ENCODE measurements at places on chromosomes 7 and 10. TPM values are rescaled to one million over a fixed set of nuclear protein-coding genes. Genes with fewer than 3 reads are reported as not detected.

GRCh38 chr10:97356318-97356914 is 21.9 kb upstream of the FRAT2 start:
- no peak for DNase-seq

DNA sequence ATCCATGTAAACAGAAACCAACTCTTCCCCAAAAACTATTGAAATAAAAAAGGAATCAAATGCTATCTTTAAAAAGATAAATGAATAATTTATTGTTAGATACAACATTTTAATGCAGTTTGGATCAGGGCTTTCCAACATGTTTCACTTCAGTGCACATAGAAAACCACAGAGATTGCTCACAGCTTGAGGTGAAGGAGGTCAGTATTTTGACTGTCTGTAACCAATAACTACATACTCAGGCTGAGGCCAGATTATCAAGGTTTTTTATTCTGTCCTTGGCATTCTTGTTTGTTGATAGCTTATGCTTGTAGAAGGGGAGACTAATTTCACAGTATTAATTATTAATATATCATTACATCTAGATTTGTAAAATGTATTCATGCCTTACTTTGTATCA is 195.5 kb downstream of the PRKG1 start:
- no peak for DNase-seq

Gene TWIST1
- 2.5 TPM for total RNA-seq

DNA sequence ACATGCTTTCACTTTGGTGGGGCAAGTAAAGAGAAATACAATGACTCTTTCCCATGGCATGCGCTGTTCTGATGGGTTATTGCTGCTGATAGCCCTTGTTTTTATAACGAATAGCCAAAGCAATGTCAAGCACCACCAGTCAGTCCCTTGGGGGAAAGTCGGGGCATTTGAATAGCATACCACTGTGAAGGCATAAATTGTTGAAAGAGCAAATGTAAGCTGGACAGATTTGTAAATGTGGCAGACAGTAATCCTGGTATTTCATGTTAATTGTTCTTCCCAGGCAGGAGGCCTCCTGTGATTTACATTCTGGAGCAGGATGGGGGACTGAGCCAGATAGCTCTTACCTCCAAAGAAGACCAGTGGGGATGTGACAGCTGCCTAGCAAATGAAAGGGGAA is 293.3 kb downstream of the ADRA2A start:
- DNase-seq: no peak

GRCh38 chr7:124162667-124163066 is 129.8 kb upstream of the TMEM229A start:
- no peak for DNase-seq

DNA sequence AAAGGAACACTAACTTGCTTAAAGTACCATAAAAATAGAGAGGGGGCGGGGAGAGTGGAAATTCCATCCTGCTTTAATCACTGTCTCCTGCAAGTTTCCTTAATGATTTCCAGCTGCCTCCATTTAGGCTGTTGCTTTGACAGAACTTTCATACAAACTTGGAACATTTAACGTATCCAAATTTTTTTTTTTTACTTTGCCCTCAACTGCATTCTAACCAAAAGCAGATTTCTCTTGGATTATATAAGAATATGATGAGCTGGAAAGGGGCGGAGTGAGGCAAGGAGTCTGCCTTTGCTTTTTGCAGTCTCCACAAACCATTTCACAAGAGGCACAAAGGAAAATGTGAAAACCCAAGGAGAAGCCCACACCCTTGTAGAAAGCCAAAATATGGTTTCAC is 46.6 kb upstream of the COL1A2 start:
- DNase-seq: no peak

- no peak for DNase-seq
Observed at GRCh38 chr7:154375956-154376355, 323.8 kb downstream of the DPP6 start.

Gene NEBL
- 61.8 TPM for total RNA-seq

- DNase-seq: no peak
Observed at GRCh38 chr10:108638225-108638624, 1285.1 kb downstream of the XPNPEP1 start.

- DNase-seq: no peak
Observed at GRCh38 chr10:91713461-91714072, 80.7 kb upstream of the PPP1R3C start.

DNA sequence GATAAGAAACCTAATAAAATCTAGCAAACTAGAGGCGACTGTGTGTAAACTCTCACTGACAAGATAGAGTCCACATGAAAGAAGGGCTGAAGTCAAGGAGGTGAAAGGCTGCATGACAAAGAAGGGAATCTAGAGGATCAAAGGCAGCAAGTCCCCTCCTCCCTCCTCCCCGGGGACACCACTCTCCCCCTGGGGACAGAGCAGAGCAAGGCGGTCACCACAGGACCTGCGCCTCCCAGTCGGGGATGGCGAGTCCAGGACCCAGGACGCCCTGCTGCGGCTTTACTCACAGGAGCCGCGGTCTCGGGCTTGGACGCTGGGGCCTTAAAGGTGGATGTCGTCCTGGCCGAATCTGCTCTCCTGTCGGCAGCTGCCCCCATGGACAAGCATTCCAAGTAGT is 22.4 kb downstream of the BRI3 start:
- no peak for DNase-seq

Gene OPALIN
- not detected for total RNA-seq

DNA sequence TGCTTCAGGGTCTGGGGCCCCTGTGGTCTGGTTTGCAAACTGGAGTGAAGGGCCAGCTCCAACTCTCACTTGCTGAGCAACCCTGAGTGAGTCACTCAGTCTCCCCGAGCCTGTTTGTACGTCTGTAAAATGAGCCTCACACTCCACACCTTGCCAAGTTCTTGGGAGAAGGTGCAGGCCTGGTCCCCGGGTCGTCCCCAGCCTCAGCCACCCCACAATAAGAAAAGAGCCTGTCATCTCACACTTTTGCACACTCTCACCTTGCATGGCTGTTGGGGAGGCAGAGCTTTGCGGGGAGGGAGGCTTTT is 5.2 kb downstream of the GRIFIN start:
- DNase-seq: no peak

Gene CLCN1
- total RNA-seq: 0.13 TPM

DNA sequence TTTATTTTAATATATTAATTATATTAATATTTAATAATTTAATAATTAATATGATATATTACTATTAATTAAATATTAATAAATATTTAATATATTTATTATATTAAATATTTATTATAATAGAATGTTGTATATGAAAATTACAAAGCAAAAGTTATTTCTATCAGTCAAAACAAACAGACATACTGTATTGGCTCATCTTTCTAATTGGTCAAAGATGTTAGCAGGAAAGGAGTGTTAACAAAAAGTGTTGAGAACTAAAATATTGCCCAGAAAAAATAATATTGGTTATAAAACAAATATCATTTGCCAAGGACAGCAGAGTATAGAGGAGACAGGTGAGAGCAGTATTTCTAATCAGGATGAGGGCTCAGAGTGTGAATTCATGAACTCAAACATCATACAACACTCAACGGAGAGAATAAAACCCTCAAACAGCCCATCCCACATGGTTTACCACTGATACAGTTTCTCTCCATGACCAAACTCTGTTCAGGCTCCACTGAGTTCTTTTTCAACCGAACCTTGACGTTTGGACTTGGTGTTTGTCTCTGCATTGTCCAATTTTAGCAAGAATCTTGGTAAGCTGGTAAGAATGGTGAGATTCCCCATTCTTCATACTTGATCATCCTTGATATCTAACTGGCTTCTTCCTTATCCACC is 58.0 kb downstream of the TSPAN12 start:
- no peak for DNase-seq

Gene ZYX
- 78.8 TPM for total RNA-seq

DNA sequence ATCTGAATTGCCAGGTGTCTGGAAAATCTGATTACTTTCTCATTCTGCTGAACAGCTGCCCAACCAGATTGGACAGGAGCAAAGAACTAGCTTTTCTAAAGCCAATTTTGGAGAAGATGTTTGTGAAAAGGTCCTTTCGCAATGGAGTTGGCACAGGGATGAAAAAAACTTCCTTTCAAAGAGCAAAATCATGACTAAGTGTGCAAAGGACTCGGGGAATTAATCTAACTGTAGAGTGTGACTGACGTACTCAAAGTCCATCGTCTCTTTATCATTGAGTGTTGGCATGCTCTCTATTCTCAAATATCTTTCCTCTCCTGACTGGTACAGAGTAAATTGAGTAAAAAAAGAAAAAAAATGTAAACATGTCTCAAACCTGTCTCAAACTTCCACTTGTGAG is 3.3 kb downstream of the NPS start:
- DNase-seq: no peak

DNA sequence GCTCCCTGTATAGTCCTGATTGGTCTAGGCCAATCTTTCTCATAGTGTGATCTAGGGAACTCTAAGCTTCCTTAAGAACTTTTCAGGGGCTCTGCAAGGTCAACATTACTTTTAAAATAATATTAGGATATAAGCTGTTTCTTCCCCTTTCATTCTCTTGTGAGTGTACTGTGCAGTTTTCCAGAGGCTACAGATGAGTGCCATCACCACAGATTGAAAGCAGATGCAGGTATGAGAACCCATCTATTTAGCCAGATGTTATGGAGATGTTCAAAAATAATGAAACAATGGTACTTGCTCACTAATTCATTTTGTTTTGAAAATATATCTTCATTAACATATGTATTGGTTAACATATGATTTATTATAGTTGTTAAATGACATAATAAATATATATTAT is 169.2 kb upstream of the SEMA3A start:
- DNase-seq: no peak

Gene CYP3A4
- not detected for total RNA-seq

DNA sequence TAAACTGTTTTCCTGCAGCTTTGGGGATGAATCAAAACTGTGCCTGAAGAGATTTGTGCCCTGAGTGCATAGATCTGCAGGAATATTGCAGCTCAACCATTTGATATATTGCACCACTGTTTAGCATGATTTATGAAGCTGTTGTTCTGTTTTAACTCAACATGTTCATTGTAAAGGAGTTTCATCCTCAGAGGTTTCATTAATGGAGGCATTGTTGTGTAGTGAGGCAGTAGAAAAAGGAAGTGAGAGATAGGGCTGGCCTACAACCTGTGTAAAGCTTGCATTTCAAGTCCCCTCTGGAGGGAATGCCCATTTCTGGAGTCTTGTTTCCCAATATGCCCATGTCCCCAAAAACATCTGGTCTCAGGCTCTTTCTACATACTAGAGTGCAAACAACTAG is 67.5 kb downstream of the DNAJC12 start:
- no peak for DNase-seq

- no peak for DNase-seq
Observed at GRCh38 chr10:117135026-117135372, 3.1 kb downstream of the VAX1 start.

- DNase-seq: no peak
Observed at GRCh38 chr10:397321-398068, 262.2 kb downstream of the ZMYND11 start.

GRCh38 chr7:151309311-151309710 is 32.3 kb upstream of the NUB1 start:
- DNase-seq: no peak

Gene IKZF1
- 29.6 TPM for total RNA-seq

Gene ERVW-1
- not detected for total RNA-seq

Gene AKR1E2
- 2.8 TPM for total RNA-seq

- DNase-seq: no peak
Observed at GRCh38 chr10:45649296-45649695, 23.3 kb downstream of the ZFAND4 start.

GRCh38 chr10:111079241-111079760 is 2.5 kb downstream of the ADRA2A start:
- no peak for DNase-seq

- DNase-seq: no peak
Observed at GRCh38 chr7:112280267-112280666, 73.8 kb downstream of the ZNF277 start.

GRCh38 chr7:108479118-108479517 is 22.9 kb upstream of the NRCAM start:
- DNase-seq: no peak

DNA sequence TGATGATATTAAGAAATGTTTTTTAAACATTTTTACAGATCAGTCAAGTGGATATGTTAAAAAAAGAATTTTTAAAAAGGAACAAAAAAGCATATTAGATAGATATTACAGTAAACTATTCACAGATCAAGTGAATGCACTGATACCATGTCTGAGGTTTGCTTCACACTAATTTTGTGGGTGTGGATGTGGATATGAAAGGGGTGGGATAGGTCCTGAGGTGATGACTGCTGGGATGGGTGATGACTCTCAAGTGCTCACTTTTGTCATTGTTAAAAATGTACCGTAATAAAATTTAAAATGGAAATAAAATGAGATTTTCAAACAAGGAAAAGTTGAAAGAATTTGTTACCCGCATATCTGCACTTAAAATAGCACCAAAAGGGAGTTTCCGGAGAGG is 54.1 kb downstream of the AGMO start:
- no peak for DNase-seq

DNA sequence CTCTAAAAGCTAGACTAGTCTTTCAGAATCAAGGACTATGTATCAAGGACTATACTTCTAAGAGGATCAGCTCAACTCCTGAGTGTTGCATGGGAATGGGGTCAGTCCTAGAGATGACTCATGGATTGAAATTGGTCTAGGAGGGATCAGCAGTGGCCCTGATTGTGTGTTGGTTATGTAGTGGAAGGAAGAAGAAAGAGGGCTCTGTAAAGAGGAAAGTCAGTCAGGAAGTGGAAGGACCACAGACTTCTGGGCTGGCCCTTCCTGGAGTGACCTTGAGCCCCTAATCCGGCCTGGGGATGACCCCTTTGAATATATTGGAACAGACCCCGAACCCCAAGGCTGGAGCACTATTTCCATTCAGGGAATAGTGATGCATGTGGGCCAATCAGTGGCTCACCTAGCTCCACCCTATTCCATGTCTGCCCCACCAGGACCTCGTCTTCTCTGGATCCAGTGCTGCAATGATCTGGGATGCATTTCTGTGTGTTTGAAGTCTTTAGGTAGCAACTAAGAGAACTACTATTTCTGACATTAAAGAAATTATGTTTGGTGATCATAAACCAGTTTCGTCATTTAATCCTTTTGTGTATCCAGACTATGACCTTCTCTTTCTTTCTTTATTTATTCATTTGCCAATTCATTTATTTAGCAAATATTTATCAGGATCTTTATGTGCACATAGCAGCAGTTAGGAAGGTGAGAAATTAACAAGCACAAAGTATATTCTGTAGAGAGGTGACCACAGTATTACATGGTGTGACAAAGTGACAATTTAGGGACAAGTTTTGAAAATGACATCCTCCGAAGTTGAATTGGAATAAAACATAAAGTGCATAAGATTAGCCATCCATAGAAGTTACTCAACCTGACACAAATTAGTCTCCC is 48.6 kb upstream of the KIF5B start:
- no peak for DNase-seq

Gene KAZALD1
- total RNA-seq: 1.1 TPM

- no peak for DNase-seq
Observed at GRCh38 chr7:84193747-84194146, 842 bp downstream of the SEMA3A start.

Gene PODXL
- 22.3 TPM for total RNA-seq

GRCh38 chr7:122487131-122487530 is 182.6 kb upstream of the FEZF1 start:
- no peak for DNase-seq

DNA sequence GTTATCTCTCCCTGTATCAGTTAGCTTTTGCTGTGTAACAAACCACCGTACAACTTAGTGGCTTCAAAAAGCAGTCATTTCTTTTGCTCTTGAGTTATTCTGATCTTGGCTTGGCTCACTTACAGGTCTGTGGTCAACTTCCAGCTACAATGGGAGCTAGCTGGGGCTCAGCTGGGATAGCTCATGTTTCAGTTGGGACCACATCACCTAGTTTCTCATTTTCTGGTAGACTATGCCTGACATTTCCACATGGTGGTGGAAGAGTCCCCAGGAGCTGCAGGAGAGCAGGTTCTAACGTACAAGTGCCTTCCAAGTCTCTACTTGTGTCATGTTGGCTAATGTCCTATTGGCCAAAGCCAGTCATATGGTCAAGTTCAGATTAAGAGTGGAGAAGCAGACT is 25.8 kb upstream of the PIP4K2A start:
- no peak for DNase-seq
